ENCODE measurements at places on chromosomes 12 and 14. TPM values are rescaled to one million over a fixed set of nuclear protein-coding genes. Genes with fewer than 3 reads are reported as not detected.

- no peak for DNase-seq
These were observed 81.2 kb downstream of the TMEM260 start for GRCh38 chr14:56660677-56661389.

DNA sequence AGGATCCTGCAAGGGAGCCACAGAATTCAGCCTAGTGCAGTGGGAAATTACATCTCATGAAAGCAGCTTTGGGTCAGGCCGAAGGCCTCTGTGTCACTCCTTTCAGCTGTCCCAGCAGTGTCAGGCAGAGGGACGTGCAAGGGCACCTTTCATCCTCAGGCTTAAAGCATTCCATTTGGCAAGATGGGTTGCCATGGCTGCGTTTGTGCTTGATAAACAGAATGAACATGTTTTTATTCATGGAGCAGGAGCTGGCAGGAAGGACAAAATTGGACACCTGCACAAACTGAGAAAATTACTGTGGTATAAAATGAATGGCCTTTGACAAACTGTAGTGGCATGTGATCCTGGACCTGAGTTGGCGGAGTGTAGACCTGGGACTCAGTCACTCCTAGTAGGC lies 29.4 kb downstream of the ACAD10 start:
- no peak for DNase-seq

DNA sequence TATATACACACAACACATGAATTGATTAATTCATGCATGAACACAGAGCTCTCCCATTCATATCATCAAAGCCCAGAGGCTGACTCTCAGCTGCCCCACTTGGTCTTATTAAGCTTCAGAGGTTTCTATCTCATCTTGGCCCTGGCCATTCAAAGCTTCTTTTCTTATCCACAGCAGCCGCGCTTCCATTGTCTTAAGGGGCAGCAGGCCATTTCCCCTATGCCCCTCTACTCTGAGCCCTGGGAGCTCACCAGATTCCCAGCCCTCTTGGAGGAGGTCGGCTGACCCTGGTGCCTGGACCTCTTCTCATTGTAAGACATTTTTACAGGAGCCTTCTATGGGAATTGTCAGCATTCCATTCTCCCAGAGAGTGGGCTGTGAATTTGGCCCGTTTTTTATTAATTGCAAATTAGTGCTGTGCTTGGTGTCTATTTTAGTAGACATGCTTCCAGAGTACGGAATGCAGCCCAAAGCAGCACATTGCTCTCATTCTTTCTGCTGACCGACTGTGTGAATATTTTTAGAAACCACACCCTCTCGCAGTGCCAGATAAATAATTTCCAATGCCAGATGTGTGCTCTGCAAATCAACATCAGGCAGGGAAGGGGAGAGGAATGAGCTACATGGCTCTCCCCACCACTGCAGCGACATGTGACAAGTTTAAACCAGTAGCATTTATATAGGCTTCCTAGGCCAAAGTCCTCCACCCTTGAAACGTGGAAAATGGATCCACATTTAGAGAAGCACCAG lies 58.5 kb downstream of the NUAK1 start:
- DNase-seq, result no peak

The OR5AU1 gene
- not detected for total RNA-seq

- no peak for DNase-seq
These were observed 38.6 kb downstream of the DGLUCY start for GRCh38 chr14:91152499-91152898.

The TTC6 gene
- total RNA-seq, result 78.6 TPM

DNA sequence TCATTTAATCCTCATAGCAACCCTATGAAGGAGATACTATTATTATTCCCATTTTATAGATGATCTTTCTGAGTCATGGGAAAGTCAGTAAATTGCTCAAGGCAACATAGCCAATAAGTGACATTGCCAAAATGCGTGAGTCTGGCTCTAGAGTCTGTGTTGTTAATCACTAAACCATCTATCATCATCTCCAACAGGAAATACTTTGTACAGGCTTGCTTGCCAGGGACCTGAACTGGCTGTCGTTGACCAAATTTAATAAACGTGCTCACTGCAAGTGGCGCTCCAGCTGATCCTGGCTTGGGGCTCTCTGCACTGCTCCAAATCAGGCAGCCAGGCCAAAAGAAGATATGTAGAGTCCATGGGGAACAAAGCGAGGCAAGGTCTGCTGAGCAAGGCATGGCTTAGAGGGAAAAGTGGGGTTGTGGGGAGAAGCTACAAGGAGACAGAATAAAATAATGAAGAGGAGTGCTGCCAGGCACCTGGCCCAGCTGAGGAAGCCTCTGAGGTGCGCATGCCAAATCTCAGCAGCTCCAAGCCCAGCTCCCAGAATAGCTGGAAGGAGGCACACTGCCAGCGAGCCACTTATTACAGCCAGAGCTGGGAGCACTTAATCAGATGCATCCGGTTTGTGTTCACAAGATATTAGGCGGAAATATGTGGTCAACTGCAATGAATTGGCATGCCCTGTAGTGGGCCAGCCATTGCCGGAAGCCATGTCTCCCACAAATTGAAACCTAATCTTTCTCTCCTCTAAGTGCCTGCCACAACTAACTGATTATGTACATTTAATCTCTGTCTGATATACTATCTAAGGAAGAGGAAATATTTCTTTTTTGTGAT lies 43.3 kb upstream of the PTPRO start:
- peak; percentile 61 for DNase-seq

GRCh38 chr14:49594347-49595091 lies 4.2 kb upstream of the LRR1 start:
- no peak for DNase-seq

DNA sequence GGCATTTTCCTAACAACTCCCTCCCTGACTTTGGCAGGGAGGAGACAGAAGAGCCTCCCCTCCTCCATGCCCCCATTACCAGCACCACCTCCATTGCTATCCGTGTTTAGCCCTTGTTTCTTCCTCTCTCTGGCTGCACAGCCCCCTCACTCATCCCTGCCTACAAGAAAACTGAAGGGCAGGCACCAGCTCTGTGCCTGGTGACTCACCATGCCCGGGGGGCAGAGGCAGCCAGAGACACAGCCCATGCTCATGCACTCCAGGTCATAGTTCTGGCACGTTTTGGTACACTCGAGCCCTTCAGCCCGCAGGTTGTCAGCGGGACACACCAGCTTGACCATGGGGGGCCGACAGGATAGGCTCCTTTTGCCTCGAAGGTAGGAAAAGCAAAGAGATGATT lies 80.4 kb downstream of the VWF start:
- DNase-seq, result no peak

The LBHD2 gene
- total RNA-seq, result not detected

GRCh38 chr12:61044766-61045165 lies 1215.4 kb upstream of the USP15 start:
- DNase-seq, result no peak

GRCh38 chr14:52583544-52583943 lies 30.9 kb downstream of the GPR137C start:
- no peak for DNase-seq

GRCh38 chr12:21528953-21529352 lies 2.9 kb downstream of the SPX start:
- no peak for DNase-seq

DNA sequence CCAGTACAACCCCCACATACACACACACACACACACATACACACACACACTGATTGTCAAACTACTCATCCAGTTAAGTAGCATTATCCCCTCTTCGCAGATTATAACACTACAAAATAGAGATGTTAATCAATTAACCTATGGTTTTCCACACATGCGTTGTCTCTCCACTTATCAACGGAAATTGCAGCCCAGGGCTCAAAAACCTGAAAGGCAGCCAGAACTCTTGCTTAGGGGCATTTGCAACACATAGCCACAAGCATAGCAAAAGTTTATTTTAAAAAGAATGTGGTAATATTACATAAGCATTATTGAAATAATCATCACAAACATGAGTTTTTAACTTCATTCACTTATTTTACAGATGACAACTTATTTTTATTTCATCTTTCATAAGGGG lies 265.8 kb downstream of the SLC16A7 start:
- DNase-seq, result no peak
